ENCODE measurements at places on chromosomes 7 and 10.

- ATAC-seq: peak; percentile 5
These were observed 1.5 kb downstream of the CDK13 start for GRCh38 chr7:39951226-39952194.

GRCh38 chr7:43479042-43479441 lies 103.9 kb upstream of the STK17A start:
- ATAC-seq: no peak

GRCh38 chr10:75443362-75443761 lies 11.9 kb downstream of the LRMDA start:
- no peak for ATAC-seq

DNA sequence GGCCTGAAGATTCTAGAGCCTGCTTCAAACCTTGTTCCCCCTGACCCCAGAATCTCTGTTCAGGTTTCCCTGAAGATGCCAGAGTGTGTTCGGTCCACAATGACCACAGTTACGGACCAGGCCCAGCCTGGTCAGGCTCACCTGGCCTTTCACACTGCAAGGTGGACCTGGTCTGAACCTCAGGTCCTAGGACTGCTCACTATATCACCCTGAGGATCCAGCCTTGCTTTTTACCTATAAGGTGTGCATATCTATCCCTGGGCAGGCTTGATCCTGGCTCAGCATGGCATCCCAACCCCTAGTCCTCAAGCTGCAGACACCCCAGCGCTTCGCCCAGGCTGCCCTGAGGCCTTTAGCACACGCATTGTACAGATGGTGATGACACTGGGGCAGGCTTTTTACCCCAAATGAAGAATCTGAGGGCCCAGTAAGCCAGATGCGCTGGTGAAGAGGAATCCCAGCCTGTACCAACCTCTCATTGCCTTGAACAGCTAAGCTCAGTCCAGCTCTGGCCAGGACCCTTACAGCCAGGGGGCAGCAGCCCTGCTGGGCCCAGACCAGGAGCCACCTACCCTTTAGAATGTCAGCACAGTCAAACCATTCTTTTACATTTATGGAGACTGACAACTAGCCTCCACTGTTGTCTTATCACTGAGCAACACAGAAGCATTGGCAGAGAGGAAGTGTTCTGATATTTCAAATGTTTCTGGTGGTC lies 28.0 kb downstream of the MAT1A start:
- no peak for ATAC-seq

GRCh38 chr7:103525937-103526336 lies 79.9 kb upstream of the SLC26A5 start:
- ATAC-seq: no peak

GRCh38 chr7:34247468-34247867 lies 342.1 kb downstream of the BMPER start:
- ATAC-seq: no peak

- ATAC-seq: no peak
These were observed 337.8 kb downstream of the ELMO1 start for GRCh38 chr7:37110660-37111424.
